EH (cell line): ENCODE measurements at places on chromosomes 6 and 20.

DNA sequence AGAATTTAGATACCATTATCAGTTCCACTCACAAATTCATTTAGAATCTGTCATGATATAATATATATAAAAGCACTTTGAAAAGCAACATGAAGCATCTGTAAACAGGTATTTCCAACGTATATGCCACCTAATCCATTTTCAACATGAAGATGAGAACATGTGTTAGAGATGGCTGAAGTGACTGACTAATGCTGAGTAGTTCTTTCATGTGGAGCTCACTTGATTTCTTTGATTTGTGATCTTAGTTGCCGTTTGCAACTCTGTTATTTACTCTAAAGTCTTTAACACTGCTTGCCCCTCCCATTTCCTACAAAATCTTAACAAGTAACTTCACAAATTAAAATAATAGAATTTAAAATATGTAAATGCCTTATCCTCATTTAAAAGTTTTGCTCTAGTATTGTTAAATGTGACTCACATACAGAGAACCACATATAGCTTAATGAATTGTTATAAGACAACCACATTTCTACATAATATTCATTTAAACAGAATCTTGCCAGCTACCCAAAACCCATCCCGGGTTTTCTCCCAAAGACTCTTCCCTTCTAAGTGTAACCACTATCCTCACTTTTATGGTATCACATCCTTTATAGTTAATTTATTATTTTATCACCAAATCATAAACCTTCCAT, 78.3 kb downstream of the ME1 start:
- no peak for DNase-seq

- no peak for DNase-seq
Measured at GRCh38 chr20:35724321-35725230, 17.5 kb downstream of the RBM39 start.

DNA sequence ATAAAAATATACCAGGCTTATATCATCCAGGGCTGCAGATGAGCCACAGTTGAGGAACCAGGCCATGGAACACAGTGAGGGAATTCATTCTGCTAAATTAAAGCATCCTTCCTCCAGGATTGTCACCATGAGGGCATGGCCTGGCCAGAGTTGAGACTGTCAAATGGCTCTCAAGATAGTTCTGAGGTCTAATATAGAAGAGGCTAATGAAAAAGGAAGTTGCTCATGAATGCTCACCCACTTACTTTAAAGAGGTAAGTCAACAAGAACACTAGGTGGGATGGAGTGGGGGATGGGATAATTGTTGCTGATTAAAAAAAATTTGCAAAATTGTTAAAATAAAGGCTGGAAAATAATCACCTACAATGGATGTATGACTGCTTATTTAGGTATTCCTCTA, 72.0 kb upstream of the GCM1 start:
- no peak for DNase-seq

- no peak for DNase-seq
Measured at GRCh38 chr20:38763616-38764015, 15.4 kb downstream of the ACTR5 start.

DNA sequence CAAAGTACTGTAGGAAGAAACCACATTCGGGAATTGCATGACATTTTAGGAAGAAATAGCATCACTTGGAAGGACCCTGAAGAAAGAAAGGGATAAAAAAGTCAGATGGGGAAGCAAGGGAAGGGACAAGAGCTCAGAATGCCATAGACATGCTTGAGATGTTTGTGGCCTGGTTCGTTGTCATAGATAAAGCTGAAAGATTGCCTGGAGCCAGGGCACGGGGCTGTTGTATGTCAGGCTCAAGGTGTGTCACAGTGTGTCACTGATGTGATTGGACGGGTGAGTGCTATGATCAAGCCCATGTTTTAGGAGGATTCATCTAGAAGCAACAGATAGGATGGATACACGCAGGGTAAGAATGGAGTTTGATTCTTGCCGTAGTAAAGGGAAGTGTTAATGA, 216.2 kb upstream of the SOX4 start:
- DNase-seq: peak; percentile 23

DNA sequence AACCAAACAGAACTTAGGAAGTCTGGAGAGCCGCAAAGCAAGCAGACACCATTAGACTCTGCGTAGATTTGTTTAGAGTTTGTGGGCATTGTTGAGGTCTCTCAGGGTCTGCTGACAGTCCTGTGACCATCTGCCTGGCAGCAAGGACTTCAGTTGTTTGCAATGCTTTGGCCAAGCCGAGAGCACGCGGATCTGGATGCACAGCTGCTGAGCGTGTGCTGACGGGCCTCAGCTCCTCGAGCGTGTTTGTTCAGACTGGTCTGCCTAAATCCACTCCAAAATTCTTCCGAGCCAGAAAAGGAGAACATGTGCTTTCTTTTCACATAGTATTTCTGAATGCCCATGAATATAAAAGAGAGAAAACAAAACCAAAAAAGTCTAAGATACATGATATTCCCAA, 159.0 kb downstream of the ZNF217 start:
- no peak for DNase-seq

DNA sequence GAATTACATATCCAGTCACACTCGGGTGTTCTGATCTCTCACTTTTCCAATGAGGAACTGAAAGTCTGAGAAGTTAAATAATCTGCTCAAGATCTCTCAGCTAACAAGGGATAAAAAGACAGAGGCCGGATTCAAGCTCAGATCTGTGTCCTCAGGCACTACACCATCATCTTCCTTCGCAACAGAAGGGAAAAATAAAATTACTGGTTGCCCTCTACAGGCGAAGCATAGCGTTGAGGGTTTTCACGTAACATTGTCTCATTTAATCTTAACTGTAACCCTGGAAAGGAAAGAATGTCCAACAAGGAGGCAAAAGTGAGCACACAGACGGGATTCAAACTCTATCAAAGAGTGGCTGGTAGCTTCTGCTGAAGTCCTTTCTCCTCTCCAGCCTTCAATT, 67.8 kb upstream of the ANKEF1 start:
- DNase-seq: no peak

DNA sequence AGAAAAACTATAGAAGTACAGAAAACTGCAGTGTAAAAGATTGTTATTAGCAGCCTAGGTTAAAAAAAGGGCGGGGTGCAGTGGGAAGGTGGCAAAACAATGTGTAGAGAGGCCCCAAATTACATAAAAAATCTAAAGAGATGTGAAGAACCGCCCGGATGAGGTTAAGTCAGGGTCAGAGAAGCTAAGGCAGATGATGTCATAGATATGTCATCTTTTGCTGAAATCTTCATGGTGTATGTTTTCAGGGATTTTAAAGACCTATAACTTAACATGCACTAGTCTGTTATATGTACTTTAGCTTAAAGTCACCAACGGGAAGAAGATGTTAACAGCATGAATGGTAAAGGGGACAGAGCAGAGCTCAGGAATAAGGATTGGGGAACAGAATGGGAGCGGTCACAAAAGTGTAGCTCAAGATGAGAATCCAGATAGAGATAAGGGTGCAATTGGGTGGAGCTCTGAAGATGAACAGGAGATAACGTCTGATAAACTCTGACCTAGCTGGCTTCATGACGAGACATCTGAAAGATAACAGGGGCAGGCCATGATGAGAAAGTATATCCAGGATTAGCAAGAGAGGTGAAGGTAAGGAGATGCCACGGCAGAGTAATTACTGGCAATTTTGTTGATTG, 83.4 kb downstream of the TFAP2A start:
- DNase-seq: no peak

DNA sequence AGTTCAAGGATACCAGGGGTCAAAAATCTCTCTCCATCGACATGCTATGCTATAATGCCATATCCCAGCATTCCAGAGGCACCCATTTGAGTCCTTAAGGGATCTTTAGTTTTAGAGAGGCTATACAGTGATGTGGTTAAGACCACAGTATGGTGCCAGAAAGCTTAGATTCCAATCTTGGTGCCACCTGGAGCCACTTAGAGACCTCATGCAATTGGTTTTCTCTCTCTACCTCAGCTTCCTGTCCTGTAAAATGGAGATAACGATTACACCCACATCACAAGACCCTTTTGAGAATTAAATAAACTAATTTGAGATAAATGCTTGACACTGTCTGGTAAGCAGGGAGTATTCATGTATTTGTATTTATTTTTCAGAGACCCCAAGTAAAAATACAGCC, 39.0 kb downstream of the PLAGL1 start:
- no peak for DNase-seq

DNA sequence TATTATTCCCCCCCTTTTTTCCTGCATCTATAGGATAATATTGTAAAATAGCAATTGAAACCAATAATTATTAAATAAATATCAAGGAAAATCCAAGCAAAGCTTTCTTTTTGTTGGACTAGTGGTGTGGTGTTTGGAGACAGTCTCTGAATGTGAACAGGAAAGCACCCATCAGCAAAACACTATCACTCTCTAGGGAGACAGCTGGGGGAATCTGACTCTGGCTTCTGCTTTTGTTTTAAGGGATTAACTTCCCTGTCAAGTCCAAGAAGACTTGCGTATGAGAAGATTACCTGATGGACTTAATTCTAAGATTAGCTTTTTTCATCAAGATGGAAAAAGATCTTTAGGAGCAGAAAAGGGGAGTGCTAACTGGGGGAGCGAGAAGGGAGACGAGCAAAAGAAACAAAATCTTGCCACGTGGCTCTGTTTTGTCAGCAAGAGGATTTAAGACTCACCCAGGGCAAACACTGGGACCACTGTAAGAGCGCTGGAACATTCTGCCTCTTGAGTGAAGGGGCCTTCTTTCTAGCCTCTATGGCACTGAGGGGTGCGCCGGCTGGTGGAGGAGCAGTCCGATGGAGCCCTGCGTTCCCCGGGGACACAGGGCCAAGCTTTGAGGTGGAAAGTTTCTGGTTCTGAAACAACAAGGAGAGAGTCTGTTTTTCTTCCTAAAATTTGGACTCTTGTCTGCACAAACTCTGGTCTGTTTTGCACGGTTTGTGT, 570 bp downstream of the TULP4 start:
- no peak for DNase-seq

- no peak for DNase-seq
Measured at GRCh38 chr20:41344477-41344876, 3.9 kb downstream of the LPIN3 start.

DNA sequence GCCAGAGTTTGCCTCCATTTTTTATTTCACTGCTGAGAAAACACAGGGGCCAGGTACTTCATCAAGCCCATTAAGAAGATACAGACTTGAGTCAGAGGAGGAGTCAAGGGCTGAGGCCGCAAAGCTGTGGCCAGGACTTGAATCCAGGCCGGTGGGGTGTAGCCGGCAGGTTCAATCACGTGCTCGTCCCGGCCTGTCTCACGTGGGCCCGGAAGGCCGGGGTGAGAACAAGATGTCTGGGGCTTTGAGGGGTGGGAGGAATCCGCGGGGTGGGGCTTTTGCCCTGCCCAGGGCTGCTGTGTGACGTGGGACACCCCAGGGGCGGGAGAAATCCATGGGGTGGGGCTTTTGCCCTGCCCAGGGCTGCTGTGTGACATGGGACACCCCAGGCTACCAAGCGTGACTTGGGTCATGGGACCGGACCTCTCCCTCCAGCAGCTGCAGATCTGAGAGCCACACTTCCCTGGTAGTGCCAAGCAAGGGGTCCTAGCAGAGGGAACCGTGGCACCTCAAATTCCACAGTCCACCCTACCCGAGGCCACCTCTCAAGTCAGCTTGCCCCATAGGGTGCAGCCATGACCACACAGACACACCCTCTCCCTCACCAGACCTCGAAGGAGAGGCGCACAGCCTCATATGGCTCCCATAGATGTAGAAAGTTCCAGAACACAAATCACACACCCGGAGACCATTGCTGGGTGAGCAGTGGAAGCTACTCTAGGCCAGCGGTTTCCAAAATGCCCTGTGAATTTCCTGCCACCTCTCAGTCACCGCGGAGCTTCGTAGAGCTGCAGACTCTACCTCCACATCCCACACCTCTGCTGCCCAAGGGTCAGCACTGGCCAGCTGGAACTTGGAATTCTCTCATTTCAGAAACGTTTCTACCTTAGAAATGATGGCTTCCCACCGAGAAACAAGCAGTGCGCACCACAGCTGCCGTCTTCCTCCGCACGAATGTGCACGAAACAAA, 156.1 kb downstream of the DLL1 start:
- DNase-seq: no peak

GRCh38 chr6:112343390-112343789, 3.7 kb upstream of the RFPL4B start:
- no peak for DNase-seq

- DNase-seq: no peak
Measured at GRCh38 chr20:17587148-17587547, 17.3 kb downstream of the DSTN start.

GRCh38 chr6:16851758-16852157, 90.5 kb upstream of the ATXN1 start:
- DNase-seq: peak; percentile 24

- DNase-seq: no peak
Measured at GRCh38 chr6:23728707-23729106, 397.3 kb upstream of the NRSN1 start.

DNA sequence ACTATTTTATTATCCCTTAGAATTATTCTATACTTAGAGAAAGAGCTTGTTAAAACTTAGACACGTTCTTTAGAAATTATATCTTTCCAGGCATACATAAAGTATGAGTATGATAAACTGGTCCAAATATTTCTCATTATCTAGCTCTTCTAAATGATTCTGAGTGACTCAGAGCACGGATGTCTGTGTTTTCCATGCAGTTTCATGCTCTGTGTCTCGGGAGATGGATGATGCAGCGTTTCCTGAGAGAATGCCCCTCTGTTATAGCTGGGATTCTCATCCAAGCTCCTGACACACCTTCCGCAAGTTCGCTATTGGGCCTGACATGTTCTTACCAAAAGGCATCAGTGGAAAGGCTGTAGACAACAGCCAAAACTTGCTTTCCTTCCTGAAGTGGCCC, 19.3 kb downstream of the SIRT5 start:
- peak; percentile 49 for DNase-seq

DNA sequence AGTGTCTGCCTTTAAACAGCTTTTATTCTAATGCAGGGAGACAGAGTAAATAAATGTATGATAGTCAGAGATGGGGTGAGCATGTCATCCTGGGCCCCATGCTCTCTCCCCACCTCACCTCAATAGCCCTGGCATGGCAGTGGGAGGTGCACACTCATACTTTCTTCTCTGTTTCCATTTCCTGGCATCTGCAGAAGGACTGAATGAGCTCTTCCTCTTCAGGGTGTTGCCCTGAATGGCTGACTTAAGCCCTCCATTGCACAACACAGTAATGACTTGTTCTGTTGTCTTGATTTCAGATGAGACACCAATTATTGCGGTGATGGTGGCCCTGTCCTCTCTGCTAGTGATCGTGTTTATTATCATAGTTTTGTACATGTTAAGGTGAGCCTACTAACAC, 57.0 kb upstream of the GNRH2 start:
- DNase-seq: no peak

DNA sequence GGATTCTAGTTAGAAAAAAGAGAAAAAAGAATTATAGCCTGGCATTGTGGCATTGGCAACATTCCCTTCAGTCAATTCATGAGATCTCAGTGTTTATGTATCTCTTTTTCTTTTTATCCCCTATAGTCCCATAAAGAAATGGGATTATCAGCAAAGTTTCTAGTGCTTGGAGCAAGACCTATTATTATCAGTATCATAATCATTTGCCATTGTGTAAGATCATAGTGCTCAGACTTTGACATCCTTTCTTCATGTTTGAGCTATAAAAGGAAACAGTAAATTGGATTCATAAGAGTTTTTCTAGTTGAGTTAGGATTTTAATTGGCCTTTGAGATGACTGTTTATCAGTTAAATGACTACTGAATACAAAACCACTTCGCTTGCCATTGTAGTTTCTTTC, 295.6 kb downstream of the GRIK2 start:
- no peak for DNase-seq
